A549 treated with DMSO at 1 μM for 4 hours (cell line): ENCODE measurements at places on chromosomes 1 and 21. TPM values are rescaled to one million over a fixed set of nuclear protein-coding genes. Genes with fewer than 3 reads are reported as not detected.

LCA5L gene
- total RNA-seq = 1.3 to 1.8 TPM (median 1.4 TPM) in 5 replicates

SHE gene
- 0.03 to 0.11 TPM (median 0.06 TPM) in 4 of 5 replicates, not detected in the other for total RNA-seq

CYP4Z1 gene
- not detected in 5 replicates for total RNA-seq

LRRC3 gene
- total RNA-seq = 1.3 to 1.9 TPM (median 1.5 TPM) in 5 replicates

TTC13 gene
- total RNA-seq = 8.3 to 11.4 TPM (median 9.8 TPM) in 5 replicates

TSTD1 gene
- 0.21 to 0.46 TPM (median 0.24 TPM) in 3 of 5 replicates, not detected in the others for total RNA-seq

NUAK2 gene
- 28.8 to 38.0 TPM (median 35.3 TPM) in 5 replicates for total RNA-seq

FAAH gene
- total RNA-seq = 0.59 to 1.2 TPM (median 0.79 TPM) in 5 replicates

GBP4 gene
- total RNA-seq = 0.02 to 0.05 TPM (median 0.02 TPM) in 3 of 5 replicates, not detected in the others

RRAGC gene
- total RNA-seq = 24.9 to 29.5 TPM (median 28.6 TPM) in 5 replicates

TTC22 gene
- not detected in 5 replicates for total RNA-seq

RAB3B gene
- 6.9 to 11.3 TPM (median 9.1 TPM) in 5 replicates for total RNA-seq
